ENCODE measurements at places on chromosomes 1 and 21.

DNA sequence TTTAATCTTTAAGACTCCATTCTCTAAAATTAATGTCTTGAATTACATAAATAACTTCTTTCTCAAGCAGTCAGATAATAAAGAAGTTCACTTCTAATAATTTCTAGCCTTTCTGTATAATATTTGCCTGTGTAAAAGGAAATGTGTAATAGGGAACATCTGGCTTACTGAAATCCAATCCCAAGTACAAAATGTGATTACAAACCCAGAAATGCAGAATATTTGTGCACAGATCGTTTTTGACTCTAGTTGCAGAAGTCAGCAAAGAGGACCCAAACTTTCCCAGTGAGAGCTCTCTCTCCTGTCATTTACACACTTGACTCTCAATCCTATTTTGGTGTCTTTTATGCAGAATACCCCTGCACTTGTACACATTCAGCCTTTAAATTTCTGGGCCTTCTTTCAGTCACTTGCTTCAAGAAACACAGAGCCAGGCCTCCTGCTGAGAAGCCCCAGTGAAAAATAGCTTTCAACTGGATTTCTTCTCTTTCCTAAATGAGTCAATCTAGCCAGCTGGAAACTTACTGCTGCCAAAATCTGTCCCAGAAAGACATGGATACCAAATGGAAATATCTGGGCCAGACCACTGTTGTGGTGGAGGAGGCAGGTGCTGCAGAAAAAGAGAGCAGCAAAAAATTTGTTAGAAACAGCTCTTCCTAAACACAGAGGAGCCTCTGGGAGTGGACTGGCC lies 68.5 kb upstream of the ADAM30 start:
- no peak for DNase-seq

DNA sequence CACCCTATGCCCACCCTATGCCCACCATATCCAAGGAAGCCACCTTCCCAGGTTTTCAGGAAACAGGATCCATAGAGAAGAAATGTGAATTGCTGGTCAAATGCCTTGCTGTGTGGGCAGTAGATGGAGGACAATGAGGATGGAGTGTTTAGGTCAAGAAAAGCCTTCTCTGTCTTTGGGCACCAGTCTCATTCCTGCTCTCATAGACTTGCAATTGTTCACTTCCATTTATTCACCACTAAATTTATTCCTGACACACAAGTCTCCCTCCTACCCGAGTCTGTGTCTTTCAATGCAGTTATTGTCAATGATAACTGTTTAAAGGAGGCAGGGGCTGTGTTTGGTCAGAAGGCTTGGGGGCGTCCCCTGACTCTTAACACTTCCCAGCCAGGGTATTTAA lies 48.0 kb upstream of the ITPKB start:
- no peak for DNase-seq

GRCh38 chr21:44734026-44734745 lies 22.8 kb upstream of the TSPEAR start:
- no peak for DNase-seq

GRCh38 chr21:31258073-31258472 lies 86.0 kb downstream of the TIAM1 start:
- no peak for DNase-seq

DNA sequence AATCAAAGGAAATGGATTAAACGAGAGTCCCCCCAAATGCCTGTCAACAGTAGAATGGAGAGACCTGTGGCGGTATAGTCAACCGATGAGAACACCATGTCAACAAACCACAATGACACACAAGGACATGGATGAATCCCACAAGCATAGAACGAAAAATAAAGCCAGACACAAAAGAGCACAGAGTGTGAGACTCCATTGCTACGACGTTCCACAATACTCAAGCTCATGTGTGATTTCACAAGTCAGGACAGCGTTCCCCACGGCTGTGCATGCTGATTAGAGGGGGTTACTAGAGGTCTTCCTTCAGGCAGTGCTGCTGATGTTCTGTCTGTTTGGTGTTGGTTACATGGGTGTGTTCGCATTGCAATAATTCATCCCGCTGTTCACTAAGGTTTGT lies 5.8 kb upstream of the PLA2G2D start:
- no peak for DNase-seq

DNA sequence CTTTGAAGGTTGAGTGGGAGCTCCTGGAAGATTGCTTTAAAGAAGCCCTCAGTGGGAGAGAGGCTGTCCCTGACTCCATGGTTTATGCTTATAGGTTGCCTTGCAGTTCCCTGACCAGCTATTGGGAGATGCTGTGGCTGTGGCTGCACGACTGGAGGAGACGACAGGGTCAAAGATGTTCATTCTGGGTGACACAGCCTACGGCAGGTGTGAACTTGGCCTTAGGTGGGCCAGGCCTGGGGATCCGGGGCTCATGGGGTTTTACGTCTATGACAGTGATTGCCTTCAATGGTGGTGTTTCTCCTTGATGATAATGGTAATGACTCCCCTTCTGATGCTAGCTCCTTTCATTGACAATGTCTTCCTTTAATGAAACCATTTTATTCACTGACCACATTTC lies 692 bp downstream of the DPH2 start:
- DNase-seq, result no peak

DNA sequence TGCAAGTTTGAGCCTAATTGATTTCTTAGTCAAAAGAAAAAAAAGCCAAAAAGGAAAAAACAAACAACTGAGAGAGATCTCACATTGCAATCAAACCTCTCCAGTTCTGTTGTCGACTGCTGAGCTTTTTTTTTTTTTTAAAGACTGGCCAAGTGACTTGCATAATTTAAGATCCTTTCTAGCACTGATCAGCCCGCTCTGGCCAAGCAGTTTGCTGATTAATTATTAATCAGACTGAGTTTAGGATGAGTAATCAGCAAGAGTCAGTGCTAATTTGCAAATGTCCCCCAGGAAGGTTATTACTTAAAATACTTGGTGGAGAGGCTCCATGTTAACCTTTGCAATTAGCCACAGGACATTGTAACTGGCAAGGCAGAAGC lies 39.3 kb downstream of the HMGB4 start:
- DNase-seq, result no peak

GRCh38 chr1:46117810-46118494 lies 14.5 kb downstream of the PIK3R3 start:
- no peak for DNase-seq

GRCh38 chr1:90579212-90579802 lies 137.8 kb downstream of the BARHL2 start:
- no peak for DNase-seq

DNA sequence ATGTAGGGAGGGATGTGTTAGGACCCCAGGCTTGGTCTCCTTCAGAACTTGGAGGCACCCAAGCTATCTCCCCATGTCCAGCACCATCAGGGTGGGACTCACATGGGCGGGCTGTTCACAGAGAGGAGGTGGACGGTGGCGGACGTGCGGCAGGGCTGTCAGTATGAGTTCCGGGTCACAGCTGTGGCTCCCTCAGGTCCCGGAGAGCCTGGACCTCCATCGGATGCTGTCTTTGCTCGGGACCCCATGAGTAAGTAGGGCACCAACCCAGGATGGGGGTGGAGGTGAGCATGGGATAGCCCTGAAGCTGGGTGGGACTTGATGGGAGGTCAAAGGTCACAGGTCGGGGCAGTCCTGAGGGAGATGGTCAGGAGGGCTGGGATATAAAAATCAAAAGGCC lies 27.8 kb downstream of the IGFN1 start:
- no peak for DNase-seq

GRCh38 chr1:223556414-223557129 lies 108.9 kb downstream of the CAPN8 start:
- DNase-seq, result no peak

DNA sequence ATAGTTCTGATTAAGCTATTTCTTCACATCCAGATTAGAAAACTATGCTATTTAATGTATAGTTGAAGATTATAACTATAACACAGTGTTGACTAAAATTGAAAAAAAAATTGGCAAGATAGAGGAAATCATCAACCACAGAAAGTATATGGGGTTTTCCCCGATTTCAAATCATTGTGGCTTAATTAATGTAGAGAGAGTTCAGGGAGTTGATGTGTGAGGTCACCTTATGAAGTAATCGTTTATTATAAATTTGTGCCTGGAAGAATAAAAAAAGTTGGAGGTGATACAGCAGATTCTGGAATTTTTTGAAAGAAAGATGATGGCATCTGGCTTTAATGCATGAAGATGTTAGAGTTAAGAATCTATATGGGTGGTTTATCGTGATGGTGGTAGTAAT lies 84.3 kb downstream of the PTGS2 start:
- DNase-seq, result no peak

DNA sequence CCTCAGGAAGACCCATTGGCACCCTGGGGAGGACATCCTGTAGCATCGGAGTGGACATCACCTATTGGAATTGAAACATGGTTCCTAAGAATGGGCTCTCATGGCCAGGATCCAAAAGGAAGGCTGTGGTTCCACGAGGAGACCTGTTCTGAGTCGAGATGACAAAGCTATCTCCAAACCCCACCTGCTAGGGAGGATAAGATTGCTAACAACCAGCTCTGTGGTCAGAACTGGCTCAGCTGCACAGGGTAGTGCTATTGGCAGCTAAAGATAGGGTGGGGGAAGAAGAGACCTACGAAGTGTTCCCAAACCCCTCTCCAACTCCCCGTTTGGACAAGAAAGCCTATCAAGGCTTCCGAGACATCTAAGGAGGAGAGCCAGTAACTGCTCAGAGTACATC lies 17.7 kb upstream of the C8B start:
- no peak for DNase-seq

DNA sequence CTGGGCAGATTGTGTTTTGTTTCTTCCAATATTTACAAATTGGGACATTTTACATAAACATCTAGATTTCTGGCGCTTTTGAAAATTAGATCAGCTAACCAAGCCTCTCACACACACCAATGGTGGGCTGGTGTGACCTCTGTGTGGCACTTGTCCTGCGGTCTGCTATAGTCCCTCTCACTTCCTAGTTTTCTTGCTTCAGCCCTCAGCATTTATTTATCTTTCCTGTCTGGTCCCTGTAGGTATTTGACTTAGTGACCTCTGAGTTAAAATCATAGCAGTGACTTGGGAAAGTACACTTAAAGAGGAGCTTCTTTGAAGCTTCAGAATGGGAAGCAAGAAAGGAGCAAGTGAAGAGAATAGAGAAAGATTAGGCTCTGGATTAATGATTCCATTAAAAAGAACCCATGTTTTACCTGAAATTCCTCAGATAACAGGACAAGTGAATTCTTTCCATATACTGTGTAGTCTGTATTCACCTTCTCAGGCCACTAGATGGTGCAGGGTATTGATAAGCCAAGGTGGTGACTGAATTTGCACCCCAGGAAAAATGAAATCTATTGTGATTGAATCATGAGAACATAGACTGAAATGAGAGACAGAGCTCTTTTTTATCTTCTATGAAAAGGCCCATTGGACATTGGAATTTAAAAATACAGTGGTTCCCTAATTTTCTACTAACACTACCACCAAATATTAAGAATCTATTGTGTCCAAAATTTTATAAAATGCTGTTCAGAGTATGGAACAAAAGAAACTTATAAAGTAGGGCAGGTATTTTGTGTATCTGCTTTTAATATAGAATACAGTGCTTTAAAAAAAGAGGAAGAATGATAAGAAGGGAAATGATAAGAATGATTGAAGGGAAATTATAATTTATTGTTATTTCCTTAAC lies 7.1 kb upstream of the DIPK1A start:
- DNase-seq, result no peak

GRCh38 chr1:172144445-172145061 lies 275.9 kb upstream of the C1orf105 start:
- DNase-seq, result no peak

- DNase-seq, result no peak
Observed at GRCh38 chr1:81499487-81499886, 301.2 kb upstream of the ADGRL2 start.

- no peak for DNase-seq
Observed at GRCh38 chr1:105544475-105544874, 1512.0 kb upstream of the PRMT6 start.

GRCh38 chr21:39332175-39332574 lies 16.7 kb downstream of the HMGN1 start:
- DNase-seq, result no peak

- DNase-seq, result no peak
Observed at GRCh38 chr1:98437540-98437939, 224.0 kb upstream of the SNX7 start.

Measured in activated gamma-delta T cell treated with Interleukin-2 at 50 U/mL for 16 hours (primary cell).